ENCODE measurements at places on chromosomes 6 and 20.

DNA sequence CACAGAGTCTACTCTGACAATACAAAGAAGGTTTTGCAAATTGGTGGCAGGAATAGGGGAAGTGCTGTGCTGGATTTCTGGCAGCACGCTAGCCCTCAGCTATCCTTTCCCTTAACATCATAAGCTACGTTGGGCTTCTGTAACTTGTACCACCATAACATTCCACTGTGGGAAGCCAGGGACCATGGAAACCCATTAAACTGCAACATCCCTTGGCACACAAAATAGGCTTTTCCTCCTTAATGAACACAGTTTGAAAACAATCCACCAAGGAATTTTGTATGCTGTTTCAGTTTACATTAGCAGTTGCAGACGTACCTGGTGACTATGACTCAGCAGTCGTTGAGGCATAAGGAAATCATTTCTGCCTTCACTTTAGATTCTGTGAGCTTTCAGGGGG, 203.9 kb upstream of the RAB32 start:
- DNase-seq: no peak

DNA sequence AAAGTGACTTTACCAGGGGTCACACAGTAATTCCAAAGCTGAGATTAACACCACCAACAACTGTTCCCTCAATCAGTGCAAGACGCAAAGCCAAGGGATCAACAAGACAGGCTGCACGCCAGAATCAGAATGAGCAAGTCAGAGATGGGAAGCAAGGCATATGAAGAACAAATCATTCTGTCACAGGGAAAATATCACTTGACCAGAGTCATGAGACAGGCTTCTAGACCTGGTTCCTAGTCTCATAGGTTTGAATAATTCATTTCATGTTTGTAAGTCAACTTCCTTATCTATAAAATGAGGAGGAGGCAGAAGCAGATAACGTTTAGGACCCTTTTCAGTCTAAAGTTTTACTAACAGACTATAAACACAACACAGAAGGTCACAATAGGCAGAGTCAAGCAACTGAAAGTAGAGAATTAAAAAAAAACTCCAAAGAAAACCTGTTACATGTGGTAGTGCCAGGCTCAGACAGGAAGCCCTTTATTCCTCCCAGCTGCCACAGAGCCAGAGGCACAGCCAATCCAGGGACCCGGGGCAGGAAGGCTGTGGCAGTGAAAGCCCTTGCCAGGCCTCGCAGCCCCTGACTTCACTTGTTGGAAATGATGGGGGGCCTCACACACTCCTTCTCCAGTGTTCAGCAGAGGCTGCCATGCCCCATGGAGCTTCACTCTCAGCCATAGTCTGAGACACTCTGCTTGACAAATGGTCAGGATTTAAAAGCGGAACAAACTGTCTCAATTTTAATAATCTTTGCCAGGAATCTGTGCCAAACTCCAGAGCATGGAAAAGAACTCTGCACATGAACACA, 29.2 kb upstream of the DST start:
- DNase-seq: no peak

DNA sequence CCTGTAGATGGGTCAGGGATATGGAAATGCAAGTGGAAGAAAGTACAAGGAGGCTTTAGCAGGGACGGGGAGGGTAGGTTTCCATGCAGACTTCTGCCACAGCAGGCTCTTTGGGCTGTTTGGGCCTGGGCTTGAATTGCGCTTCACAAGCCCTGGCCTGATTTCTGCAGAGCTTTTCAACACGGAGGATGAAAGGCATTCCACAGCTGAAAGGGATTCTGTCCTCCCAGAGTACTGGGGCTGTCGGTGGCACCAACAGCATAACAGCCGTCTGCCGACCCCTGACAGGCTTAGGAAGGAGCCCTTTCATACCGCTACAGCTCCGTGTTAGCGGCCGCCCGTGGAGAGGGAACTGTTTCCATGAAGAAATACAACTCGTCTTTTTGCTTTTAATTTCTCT, 22.9 kb upstream of the TBC1D7 start:
- DNase-seq: no peak

GRCh38 chr20:38670786-38671185, 53.5 kb upstream of the SLC32A1 start:
- no peak for DNase-seq

DNA sequence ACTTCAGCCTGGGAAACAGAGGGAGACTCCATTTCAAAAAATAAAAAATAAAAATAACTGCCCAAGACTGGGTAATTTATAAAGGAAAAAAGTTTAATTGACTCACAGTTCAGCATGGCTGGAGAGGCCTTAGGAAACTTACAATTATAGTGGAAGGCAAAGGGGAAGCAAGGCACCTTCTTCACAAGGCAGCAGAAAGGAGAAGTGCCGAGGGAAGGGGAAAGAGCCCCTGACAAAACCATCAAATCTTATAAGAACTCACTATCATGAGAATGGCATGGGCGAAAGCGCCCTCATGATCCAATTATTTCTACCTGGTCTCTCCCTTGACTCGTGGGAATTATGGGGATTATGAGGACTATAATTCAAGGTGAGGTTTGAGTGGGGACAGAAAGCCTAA, 95.5 kb upstream of the LGSN start:
- no peak for DNase-seq

GRCh38 chr6:44559486-44560270, 172.2 kb downstream of the CDC5L start:
- DNase-seq: no peak

DNA sequence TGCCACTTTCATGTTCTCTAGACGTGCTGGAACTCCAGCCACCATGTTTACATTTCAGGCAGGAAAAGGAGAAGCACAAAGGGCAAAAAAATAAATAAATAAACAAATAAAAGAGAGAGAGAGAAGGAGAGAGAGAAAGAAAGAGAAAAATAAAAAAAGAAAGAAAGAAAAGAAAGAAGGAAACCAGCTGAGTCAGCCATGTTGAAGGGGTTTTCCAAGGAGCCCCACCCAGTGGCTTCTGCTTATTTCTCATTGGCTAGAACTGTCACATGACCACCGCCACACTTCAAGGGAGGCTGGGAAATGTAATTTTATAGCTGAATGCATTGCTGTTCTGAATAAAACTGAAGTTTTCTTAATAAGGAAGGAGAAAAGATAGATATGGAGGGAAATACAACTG, 71.1 kb downstream of the BFSP1 start:
- DNase-seq: no peak
